Fibroblast of lung (primary cell): ENCODE measurements at places on chromosomes 2 and 18. TPM values are rescaled to one million over a fixed set of nuclear protein-coding genes. Genes with fewer than 3 reads are reported as not detected.

VAMP8 gene
- 2.1 and 2.3 TPM in 2 replicates for total RNA-seq

C2orf15 gene
- total RNA-seq, result under 0.01 TPM in 1 of 2 replicates, not detected in the other

- no peaks in the 10 kb centered on the region for H3K36me3 ChIP-seq
- no peaks in the 10 kb centered on the region for H3K4me1 ChIP-seq
- H3K27me3 ChIP-seq, result no peaks in the 10 kb centered on the region
- H3K27ac ChIP-seq, result no peak overlapping the region
Observed at GRCh38 chr18:70031221-70031620, 83.5 kb upstream of the CD226 start.

DNA sequence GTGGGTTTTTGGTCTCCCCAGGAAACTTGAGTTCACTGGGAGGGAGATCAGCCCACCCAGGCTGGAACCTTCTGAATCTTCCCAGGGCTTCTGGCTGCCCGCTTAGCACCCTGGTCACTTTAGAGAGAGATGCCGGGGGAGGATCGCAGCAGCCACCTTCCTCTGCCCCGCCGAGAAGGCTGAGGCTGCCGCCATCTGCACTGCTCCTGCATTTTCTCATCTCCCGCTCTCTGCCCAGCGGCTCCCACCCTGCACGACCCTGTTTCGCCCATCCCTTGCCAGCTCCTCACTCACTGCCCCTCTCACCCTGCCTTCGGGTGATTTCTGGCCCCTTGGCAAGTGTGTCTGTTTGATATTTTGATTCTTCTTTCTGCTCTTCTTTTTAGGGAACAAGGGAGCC is 82.6 kb upstream of the ATG16L1 start:
- no peak overlapping the region for H3K4me3 ChIP-seq
- H3K27me3 ChIP-seq, result peaks cover 6% of the 10 kb centered on the region
- no peaks in the 10 kb centered on the region for H3K36me3 ChIP-seq
- no peak overlapping the region for H3K27ac ChIP-seq
- no peaks in the 10 kb centered on the region for H3K4me1 ChIP-seq
- no peak for DNase-seq

- peak; percentile 61 for DNase-seq
Observed at GRCh38 chr2:164785457-164785856, 56.2 kb downstream of the COBLL1 start.

GRCh38 chr18:10482985-10483949 is 28.8 kb downstream of the APCDD1 start:
- no peak for DNase-seq
- no peaks in the 10 kb centered on the region for H3K4me1 ChIP-seq
- no peaks in the 10 kb centered on the region for H3K36me3 ChIP-seq
- no peaks in the 10 kb centered on the region for H3K27me3 ChIP-seq

GRCh38 chr2:113157897-113158753 is 15.6 kb upstream of the PSD4 start:
- H3K27me3 ChIP-seq, result no peaks in the 10 kb centered on the region
- peaks cover 5% of the 10 kb centered on the region for H3K4me1 ChIP-seq
- peak overlapping the region; percentile 19 for H3K4me3 ChIP-seq
- DNase-seq, result peak; percentile 40

IDH1 gene
- 353 and 378 TPM in 2 replicates for total RNA-seq

EPG5 gene
- total RNA-seq, result 34.2 and 87.4 TPM in 2 replicates

- no peaks in the 10 kb centered on the region for H3K27me3 ChIP-seq
- no peak for DNase-seq
- H3K27ac ChIP-seq, result no peak overlapping the region
- H3K36me3 ChIP-seq, result no peaks in the 10 kb centered on the region
Observed at GRCh38 chr2:134465228-134466105, 211.6 kb downstream of the MGAT5 start.

HRH4 gene
- total RNA-seq, result under 0.01 TPM in 2 replicates

EML6 gene
- 0.26 and 1.3 TPM in 2 replicates for total RNA-seq

DNA sequence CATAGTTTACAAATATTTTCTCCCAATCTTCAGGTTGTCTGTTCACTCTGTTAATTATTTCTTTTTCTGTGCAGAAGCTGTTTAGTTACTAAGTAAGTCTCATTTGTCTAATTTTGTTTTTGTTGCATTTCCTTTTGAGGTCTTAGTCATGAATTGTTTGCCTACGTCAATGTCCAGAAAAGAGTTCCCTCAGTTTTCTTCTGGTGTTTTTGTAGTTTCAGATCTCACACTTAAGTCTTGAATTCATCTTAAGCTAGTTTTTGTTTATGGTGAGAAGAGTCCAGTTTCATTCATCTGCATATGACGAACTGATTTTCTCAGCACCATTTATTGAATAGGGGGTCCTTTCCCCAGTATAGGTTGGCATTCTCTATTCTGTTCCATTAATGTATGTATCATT is 1252.2 kb upstream of the TMEFF2 start:
- DNase-seq, result no peak
- no peaks in the 10 kb centered on the region for H3K4me1 ChIP-seq
- no peak overlapping the region for H3K27ac ChIP-seq
- H3K36me3 ChIP-seq, result no peaks in the 10 kb centered on the region
- H3K4me3 ChIP-seq, result no peak overlapping the region

DNA sequence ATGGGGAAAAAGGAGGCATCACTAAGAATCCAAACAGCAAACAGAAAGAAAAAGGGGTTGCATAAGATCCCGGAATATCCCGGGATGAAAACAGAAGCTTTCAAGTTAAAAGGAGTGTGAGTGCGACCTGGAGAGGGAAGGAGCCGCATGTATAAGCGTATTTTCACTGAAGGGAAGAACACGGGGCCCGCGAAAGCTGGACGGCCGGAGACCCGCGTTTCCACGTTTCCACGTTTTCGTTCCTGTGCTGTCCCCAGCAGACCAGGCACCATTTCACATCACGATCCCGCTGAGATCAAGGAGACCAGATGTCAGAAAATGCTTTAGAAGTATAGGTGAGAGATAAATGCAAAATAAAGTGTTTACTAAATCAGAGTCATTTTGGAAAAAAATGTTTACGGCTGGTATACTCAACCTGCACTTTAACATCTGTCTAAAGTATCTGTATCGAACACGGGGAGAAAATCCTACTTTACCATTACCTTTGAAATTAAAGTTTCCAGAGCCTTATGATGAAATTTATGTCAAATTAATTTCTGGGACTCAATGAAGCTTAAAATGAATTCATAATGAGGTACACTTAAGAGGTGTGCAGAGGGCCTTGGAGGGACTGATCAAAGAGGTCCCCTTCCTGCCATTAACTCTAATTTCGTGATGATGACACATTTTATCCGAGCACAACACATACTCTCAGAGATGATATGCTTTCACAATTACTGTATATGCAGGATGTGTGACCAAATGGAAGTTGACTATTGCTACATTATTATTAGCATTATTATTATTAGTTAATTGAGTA is 71.0 kb upstream of the SALL3 start:
- no peak overlapping the region for H3K4me3 ChIP-seq
- H3K27ac ChIP-seq, result no peak overlapping the region
- H3K27me3 ChIP-seq, result no peaks in the 10 kb centered on the region
- H3K4me1 ChIP-seq, result no peaks in the 10 kb centered on the region
- no peak for DNase-seq
- no peaks in the 10 kb centered on the region for H3K36me3 ChIP-seq

DHX57 gene
- total RNA-seq, result 20.5 and 23.5 TPM in 2 replicates

- H3K27ac ChIP-seq, result no peak overlapping the region
- no peaks in the 10 kb centered on the region for H3K27me3 ChIP-seq
- H3K36me3 ChIP-seq, result no peaks in the 10 kb centered on the region
- no peaks in the 10 kb centered on the region for H3K4me1 ChIP-seq
Observed at GRCh38 chr2:10016001-10016801, 27.1 kb upstream of the KLF11 start.

SLC4A5 gene
- total RNA-seq, result under 0.01 and 0.17 TPM in 2 replicates

- no peak for DNase-seq
- H3K4me3 ChIP-seq, result no peak overlapping the region
- no peaks in the 10 kb centered on the region for H3K4me1 ChIP-seq
Observed at GRCh38 chr2:126972279-126972626, 73.6 kb downstream of the TEX51 start.
